ENCODE measurements at places on chromosomes 12 and 14.

GRCh38 chr14:103625356-103626095 is 3.5 kb upstream of the KLC1 start:
- DNase-seq, result peak; percentile 66

- DNase-seq, result no peak
Observed at GRCh38 chr12:95789126-95790032, 1.2 kb downstream of the NTN4 start.

DNA sequence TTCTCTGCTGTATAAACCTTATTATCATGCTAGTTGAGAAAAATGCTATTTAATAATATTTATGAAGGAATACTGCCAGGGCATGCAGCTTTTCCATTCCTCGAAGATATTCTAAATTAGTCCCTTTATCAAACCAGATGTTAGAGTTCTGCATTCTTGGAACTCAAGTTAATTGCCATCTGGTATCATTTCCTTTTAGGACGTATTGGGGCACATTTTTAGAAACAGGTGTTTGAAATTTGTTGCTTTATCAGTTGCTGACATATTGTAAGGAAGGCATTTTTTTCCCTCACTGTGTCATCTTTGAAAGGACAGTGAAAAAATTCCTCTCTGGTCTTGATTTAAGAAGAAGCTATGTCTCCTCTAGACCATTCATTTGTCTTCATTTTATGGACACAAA is 471.2 kb upstream of the PRICKLE1 start:
- DNase-seq, result no peak

DNA sequence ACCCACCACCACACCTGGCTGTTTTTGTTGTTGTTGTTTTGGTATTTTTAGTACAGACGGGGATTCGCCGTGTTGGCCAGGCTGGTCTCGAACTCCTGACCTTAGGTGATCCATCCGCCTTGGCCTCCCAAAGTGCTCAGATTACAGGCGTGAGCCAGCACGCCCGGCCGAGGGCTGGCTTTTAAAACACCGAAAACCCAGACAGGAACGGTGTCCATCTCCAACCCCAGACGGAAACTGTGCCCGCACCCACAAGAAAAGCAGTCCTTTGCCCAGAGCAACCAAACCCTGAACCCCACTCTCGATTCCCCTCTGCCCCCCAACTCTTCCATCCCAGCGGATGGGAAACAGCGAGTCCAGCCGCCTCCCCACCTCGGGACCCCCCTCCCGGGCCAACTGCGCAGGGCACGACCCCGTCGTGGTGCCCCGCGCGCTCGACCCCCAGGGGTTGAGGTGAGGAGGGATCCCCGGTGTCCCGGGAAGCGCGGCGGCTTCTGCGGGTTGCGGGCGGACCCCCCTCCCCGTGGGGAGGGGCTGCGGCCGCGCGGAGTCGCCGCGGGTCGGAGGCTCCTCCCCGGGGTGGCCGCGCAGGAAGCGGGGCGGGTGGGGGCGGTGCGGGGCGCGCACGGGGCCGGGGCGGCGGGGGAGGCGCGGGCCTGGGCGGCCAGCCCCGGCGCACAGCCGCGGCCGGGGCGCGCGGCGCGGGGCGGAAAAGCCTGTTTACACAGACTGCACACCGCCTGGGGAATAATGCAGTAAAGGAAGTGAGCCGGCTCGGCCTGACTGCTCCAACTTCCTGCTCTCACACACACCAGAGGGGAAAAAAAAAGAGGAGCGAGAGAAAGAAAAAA is at the start of gene ELK3:
Gene ELK3 (plus strand): TSS at position 651 of the 851 bp plus-strand sequence.
- DNase-seq, result peak; percentile 56

DNA sequence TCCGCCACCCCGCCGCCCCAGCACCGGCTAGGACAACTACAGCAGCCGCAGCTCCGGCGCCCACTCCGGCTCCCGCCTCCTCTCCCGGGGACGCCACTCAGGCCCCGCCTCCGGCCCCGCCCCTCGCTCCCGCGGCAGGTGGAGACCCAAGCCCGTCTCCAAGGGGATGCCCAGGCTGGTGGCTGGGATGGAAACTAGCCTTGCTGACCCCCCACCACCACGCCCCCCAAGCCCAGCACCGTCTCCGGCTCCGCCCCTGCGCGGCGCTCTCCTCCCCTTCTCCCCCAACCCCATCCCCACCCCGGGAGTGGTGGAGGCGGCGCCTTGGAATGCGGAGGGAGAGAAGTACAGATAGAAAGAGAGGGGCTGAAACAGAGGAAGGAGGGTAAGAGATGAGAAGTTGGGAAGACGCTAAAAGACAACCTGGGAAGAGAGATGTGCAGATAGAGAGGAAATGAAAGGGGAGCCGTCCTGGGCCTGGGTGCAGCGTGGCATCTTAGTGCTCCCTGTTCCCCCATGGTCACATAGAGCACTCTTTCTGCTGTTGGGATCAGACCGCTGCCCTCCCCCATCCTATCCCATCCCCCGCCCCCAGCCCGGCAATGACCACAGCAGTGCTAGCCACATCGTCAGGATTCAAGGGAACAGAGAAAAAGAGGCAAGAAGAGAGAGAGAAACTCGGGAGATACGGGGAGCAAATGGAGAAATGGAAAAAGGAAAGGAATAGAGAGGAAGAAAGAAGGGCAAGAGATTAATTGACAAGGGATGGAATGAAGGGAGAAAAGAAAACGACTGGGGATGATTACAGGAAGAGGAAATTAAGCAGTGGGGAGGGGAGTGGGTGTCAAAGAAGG is at the start of gene ITGA7:
Gene ITGA7 (minus strand): TSS at position 64 of the 854 bp plus-strand sequence. CDS start 222 bp downstream, outside the sequence.
- DNase-seq, result peak; percentile 27

DNA sequence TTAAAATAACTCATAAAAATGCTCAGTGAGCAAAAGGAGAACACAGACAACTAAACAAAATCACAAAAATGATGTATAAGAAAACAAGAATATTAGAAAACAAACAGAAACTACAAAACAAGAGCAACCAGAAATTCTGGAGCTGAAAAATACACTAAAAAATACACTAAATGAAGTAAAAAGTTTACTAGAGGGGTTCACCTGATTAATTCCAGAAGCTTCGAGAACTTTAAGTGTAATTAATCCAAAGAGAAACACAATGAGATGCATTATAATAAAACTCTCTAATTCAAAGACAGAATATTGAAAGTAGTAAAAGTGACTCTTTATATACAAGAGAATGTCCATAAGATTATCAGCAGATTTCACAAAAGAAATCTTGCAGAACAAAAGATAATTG is 558.4 kb downstream of the CCER1 start:
- DNase-seq, result no peak

DNA sequence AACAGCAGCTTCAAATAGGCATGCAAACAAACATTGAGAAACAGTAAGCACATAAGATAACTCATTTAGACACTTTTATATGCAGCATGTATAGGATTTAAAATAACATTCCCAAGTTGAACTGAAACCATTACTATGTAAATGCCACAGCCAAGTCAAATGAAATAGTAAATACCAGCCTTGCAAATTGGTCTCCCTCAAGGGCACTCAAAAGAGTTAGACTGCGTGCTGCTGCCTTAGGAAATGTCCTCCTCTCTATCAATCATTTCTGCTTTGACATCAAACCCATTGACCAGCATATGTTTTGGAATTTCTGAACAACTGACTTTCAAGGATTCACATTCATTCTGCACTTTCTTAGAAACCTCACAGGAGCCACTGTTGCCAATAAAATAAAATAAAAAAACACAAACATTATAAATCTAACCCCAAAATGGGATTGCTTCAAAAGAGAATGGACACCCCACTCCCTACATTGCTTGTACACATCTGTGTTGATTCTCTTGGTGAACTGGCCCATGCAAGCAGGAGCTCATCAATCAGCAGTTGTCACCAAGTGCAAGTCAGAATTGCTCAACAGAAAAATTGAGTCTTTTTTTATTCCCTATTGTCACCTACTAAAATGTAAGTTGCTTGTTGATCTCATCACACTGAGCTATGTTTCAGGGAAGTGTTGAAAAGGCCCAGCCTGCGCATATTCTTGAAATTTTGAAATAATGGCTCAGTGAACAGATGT is 256.2 kb downstream of the DAD1 start:
- DNase-seq, result no peak

DNA sequence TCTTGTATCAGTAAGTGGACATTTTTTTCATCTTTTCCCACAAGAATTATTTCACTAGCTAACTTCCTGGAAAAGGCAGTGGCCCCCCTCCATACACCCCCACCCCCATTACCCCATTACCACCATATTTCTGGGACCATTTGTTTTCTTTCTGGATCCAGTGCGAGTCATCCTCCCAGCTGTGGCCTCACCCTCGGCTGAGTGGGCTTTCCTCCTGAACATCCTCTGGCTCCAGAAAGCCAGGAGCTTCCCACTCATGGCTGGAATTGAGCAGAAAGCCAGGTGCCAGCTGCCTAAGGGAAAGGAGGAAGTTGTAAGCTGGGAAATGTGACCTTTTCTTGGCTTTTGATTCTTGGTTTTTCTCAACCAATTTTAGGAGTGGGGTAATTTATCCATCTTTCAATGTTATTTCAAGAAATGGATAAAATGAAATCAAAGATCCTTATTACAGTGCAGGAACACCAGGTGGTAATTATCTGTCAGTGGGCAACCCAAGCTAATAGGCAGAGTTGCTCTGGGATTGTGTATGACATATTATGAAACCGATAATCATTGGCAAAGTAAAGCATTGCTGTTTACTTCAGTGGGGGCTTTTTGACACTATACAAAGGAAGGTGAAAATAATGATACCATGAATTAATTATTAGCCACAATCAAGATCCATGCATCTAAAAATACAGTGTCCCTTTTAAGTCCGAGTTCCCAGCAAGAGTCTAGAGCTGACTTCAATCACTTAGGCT is 124.6 kb downstream of the KICS2 start:
- no peak for DNase-seq

- DNase-seq, result no peak
Observed at GRCh38 chr14:105119408-105120025, 49.1 kb downstream of the JAG2 start.

DNA sequence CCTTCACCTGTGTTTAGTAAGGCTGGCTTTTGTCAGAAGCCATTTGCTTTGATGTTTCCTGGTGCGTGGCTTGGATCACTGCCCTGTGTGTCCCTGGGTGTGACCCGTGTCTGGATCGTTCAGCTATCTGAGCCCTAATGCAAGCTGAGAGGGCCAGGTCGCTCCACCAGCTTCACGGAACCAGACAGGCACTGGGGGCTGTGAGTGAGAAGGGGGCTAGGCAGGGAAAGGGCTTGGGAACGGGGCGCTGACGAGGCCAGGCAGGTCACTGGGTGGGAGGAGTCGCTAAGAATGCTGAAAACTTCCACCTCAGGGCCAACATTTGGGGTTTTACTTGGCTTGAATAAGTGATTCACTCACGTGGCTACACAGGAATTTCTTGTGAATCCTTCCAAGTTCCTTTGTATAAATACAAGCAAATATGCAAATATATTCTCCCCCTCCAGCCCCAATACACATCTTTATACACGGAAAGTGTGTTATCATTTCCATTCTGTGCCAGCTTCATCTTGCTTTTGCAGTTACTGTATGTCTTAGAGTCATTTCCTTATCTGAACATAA is 24.2 kb upstream of the MMP17 start:
- DNase-seq, result no peak

DNA sequence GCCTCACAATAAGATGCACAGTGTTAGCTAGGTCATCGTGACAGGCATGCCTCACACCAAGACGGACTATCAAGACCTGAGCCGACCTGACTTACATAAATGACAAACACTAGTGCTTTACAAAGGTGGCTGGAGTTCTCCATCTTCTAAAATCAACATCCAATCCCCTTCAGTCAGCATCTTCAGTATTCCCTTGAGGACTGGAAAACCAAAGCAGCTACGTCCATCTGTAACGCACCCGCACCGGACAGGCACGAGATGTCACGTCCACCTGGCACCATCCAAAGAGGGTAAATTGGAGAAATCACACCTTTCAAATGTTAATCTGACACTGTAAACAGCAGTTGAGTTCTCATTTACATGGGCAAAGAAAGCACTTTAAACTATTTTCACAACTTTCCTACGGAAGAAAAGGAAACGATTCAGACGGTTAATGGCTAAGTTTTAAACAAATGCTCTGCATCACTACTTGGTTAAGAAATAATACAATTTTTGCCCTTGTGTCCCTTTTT is 130.2 kb downstream of the PRICKLE1 start:
- no peak for DNase-seq

GRCh38 chr12:89281539-89281867 is 70.8 kb downstream of the DUSP6 start:
- no peak for DNase-seq

DNA sequence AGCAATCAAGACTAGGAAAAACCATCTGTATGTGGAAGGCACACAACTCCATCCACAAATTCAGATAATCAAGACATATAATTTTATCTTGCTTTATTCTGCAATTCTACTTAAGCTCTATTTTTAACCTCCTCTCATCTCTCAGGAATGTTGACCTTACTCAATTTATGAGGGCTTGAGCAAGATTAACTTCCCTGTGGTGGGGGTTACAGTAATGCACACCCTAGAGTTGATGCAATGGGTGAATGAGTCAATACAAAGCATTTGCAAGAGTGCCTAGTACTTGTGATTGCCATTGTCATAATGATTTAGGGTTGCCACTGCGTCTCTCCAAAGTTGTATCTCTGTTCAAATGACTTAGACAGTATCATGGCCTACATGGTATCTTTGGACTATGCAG is 1598.4 kb upstream of the TMEM132C start:
- DNase-seq, result no peak

DNA sequence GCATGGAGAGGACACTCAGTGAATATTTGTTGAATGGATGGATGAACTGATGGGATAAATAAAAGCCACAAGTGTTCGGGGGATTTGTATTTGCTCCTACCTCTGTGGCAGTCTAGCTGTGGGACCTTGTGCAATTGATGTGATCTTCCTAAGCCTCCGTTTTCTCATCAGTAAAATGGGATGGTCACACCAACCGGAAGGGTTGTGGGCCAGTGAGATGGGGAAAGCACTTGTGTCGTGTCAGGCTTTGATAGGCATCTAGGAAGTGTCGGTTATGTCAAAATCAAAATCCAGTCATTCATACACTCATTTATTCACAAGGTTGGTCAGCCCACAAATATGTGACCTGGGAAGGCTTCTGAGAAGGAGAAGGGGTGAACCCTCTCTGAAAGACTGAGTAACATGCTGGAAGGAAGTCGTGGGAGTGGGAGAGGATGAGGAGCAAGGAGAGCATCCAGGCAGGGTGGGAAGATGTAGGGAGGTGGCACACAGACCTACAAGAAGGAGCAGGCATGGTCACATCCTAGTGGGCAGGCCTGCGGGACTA is 7.8 kb upstream of the SERPINA9 start:
- no peak for DNase-seq

GRCh38 chr14:22602862-22603261 is 4.8 kb downstream of the ABHD4 start:
- no peak for DNase-seq

- no peak for DNase-seq
Observed at GRCh38 chr12:1618489-1618888, 10.5 kb upstream of the WNT5B start.
